ENCODE measurements at places on chromosomes 2 and 18.

DNA sequence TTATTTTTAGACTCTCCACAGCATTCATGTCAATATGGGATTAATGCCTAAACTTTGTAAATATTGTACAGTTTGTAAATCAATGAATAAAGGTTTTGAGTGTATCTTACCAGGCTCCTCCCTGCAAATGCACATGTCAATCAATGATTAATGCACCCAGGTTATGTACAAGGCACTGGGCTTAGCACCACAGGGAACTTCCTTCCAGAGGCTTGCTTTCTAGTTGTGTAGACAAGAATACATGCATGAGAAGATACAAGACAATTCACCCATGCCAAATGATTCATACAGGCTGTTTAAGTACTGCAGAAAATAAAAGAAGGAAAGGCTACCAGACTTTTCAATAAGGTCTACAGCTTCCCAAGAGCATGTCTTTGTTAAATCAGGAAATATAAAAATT lies 114.1 kb downstream of the MMADHC start:
- DNase-seq: no peak

DNA sequence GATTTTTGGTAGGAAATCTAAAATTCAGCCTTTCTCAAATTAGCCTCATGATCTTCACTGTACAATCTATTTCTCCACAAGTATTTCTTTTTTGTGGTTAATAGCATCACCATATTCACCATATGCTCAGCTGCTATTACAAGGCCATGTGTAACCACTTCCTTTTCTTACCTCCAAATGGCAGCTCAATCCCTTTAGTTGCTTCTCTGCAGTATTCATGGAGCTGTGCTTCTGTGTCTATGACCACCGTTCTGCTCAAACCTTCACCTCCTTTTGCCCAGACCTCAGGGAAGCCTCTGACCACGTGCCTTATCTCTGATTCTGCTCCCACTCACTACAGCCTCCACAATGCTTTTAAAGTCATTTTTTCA lies 126.7 kb upstream of the TMEM200C start:
- peak; percentile 12 for DNase-seq

DNA sequence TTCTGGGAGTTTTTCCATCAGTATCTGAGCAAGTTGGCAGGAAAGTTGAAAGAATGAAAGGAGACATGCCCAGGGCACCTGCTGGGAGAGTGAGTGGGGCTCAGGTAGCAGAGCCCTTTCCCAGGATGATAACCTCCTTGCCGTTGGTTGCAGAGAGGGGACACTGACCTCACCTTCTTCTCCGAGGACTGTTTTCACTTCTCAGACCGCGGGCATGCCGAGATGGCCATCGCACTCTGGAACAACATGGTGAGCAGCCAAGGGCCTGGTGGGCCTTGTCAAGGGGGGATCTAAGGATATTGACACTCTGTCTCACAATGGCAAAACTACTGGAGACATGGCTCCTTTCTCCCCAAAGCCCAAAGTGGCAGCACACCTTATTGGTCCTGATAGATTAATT lies 118.8 kb upstream of the PPP1CB start:
- DNase-seq: no peak

DNA sequence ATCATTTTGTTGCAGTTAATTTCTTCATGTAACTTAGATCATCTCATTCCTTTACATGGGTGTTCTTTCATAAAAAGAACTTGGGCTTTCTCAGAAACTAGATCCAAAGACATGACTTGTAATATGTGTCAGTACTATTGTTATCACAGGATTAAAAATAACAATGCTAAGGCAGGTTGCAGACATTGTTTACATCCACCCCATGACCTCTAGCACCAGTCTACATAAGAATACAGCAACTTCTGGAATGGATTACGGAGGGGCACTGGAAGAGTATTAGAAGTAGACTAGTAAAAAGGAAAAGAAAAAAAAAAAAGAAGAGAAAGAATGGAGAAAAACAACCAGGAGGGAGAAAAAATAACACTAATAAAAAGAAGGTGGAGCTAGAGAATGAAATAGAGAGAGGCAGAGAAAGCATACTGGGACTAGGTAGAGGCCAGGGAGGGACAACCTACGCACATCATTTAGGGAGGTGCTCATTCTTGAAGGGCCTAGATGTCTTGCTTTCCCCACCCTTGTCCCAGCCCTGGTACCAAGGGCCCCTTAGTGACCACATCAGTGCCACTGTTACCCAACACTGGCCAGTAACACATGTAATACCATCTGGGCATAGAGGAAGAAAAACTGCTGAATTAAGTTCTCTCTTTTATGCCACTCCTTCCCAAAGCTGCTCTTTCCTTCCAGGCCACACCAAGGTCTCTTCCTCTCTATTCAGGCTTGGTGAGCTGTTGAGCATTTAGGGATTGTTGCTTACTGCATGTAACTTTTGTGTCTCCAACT lies 70.6 kb upstream of the KLF7 start:
- DNase-seq: no peak

GRCh38 chr2:233828546-233829192 lies 25.7 kb downstream of the HJURP start:
- no peak for DNase-seq

DNA sequence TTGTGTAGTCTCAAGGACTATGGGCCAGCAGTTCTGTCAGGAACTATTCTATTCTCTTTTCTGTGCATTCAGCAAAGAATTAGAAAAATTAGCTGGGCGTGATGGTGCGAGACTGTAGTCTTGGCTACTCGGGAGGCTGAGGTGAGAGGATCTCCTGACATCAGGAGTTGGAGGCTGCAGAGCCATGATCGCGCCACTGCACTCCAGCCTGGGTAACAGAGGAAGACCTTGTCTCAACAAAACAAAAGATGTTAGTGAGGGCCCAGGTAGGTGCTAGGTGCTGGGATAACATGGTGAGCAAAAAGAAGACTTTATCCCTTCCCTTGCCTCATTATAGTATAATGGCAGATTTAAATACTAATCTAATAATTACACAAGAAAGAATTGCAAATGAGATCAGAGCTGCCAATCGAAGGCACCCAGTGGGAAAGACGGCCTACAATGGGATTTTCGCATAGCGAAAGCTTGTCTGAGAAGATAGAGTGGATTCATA lies 447 bp upstream of the MRPL19 start:
- DNase-seq: no peak

- DNase-seq: peak; percentile 27
Measured at GRCh38 chr18:53799134-53799533, 425.3 kb downstream of the MBD2 start.

- DNase-seq: no peak
Measured at GRCh38 chr18:62522178-62522503, 684 bp upstream of the ZCCHC2 start.

- peak; percentile 12 for DNase-seq
Measured at GRCh38 chr2:42084231-42084671, 36.4 kb downstream of the PKDCC start.

GRCh38 chr2:234977228-234977679 lies 25.4 kb downstream of the SH3BP4 start:
- DNase-seq: no peak

GRCh38 chr2:49687918-49688317 lies 533.6 kb upstream of the FSHR start:
- no peak for DNase-seq

- peak; percentile 83 for DNase-seq
Measured at GRCh38 chr2:101737478-101738255, 40.2 kb downstream of the MAP4K4 start.

DNA sequence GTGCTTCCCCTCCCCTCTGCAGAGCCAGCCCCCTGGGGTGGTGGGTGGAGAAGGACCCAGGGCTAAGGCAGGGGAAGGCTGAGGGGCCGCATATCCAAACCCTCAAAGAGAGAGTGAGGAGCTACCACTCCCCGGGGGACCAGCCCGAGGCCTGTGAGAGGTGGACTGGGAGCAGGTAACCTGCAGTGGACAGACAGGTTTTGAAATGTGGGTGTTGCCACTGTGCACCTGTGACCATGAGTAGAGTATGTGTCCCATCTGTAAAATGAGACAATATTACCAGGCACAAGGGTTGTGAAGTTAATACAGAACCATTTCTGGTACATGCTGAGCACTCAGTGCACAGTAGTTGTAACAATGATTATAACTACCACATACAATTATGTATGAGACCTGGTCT lies 51.2 kb upstream of the POMC start:
- DNase-seq: no peak

- DNase-seq: no peak
Measured at GRCh38 chr2:73855526-73855925, 26.8 kb downstream of the STAMBP start.

DNA sequence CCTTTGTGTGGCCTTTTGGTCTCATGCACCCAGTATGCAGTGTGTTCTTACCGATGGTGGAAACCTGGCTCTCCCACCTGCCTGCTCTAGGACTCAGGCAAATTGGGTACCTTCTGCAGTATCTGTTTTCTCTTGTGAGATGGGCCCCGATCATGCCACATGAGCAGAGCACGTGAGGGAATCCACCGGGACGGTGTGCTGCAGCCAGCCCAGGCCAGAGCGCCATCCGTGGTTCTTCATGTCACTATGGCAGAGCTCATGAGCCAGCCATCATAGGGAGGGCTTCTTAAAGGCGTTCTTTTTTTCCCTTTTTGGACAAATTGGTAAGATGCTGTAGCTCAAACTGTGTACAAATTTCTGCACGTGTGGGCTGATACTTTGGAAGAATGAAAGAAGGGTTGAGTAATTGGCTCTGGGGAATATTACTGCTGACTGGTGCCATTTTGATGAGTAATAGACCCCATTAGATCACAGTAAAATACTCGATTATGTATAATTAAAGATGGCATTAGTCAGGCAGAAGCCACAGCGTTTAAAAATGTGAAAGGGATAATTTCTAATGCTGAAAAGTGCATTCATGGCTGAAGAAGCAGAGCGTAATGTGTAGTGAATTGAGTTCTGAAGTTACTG lies 19.2 kb downstream of the SH3RF3 start:
- DNase-seq: no peak

- DNase-seq: peak; percentile 67
Measured at GRCh38 chr2:86453836-86454235, 12.7 kb downstream of the KDM3A start.

DNA sequence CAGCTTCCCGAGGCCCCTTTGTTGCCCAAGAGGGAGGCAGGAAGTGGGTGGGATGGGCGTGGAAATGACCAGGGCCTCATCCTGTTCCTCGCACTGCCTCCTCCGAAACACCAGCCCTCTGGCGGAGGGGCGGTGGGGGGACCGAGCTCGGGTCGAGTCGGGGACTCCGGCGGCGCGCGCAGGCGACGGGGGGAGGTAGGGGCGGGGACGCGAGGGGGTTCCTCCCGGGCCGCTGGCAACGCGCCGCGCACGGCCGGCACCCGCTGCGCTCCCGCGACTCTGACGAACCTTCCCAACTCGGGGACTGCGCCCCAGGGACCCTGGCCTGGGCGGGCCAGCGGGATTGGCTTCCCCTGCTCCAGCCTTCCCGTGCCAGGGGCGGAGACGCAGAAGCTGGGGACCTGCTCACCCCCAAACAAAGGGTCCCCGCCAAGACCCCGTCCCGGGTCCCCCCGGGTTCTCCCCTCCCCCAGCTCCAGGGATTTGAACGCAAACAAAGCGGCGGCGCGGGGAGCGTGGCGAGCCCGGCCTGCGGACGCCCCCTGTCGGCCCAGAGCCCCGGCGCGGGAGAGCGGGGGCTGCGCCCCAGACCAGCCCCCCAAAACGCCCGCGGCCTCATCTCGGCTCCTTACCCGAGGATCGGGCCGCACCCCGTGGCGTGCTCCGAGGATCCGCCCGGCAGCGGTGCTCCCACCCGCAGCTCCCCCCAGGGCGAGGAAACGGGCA lies 1.2 kb downstream of the SEMA4C start:
- peak; percentile 91 for DNase-seq

- DNase-seq: peak; percentile 70
Measured at GRCh38 chr2:177728920-177729319, 336.3 kb downstream of the AGPS start.

GRCh38 chr18:77765468-77765867 lies 515.8 kb downstream of the GALR1 start:
- DNase-seq: no peak

- DNase-seq: no peak
Measured at GRCh38 chr2:218378053-218378452, 4.0 kb upstream of the SLC11A1 start.

DNA sequence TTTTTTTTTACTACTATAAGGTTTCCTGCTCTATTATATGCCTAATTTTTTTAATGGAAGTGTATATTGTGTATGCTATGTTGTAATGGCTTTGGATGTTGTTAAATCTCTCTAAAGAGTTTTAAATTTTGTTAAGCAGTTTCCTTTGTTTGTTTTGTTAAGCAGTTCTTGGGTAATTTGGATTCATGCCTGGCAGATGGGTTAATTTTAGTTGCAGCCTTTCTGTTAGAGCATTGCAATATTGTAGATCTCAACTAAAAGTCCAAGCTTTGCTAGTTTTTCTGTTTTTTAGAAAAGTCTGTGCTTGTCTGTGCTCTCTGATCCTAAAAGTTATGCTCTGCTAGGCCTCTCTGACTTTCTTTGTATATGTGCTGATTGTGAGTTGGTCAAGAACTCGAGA lies 1229.0 kb upstream of the NRXN1 start:
- no peak for DNase-seq

DNA sequence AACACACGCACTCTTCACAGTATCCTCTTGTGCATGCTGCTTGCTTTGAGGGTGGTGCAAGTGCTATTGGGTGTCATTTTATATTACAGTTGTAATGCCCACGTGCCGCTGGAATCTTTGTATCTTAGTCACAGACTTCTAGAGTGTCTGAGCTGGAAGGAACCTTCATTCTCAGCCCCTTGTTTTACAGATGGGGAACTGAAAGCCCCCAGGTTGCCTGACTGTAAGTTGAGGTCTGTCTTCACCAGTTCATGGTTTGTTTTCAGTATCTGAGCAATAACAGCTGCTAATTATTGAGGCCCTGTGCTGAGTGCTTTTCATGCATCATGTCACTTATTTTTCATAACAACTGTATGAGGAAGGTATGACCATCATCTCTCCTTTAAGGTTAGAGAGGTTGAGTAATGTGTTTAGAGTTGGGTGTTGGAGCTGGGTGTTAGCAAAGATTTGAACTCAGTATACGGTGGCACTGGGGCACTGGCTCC lies 77.0 kb downstream of the PRKCE start:
- no peak for DNase-seq

- no peak for DNase-seq
Measured at GRCh38 chr18:55237660-55238059, 278.4 kb upstream of the CCDC68 start.

GRCh38 chr18:33557706-33558105 lies 20.3 kb upstream of the ASXL3 start:
- DNase-seq: no peak

DNA sequence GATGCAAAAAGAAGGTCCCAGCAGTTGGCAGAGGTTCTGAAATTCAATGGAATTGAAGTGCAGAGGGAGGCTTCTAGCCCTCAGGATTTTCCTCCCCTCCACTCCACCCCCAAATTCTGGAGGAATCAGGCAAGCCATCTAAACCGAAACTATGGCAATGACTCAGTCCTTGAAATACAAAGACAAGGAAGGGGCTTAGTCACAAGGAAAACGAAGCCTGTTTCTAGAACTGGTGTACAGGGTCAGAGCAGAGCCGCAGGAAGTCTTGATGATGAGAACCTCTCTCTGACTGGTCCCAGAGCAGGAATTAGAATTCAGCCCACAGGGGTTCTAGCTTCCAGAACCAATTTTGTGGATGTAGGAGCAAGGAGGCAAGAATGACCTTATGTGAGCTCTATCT lies 111.7 kb upstream of the SCN1A start:
- DNase-seq: peak; percentile 69

- no peak for DNase-seq
Measured at GRCh38 chr2:132664096-132664495, 5.9 kb downstream of the LYPD1 start.

GRCh38 chr18:9547782-9548181 lies 66.6 kb downstream of the PPP4R1 start:
- no peak for DNase-seq

- DNase-seq: peak; percentile 23
Measured at GRCh38 chr18:62863579-62864001, 148.2 kb downstream of the PHLPP1 start.
